K562 (cell line): ENCODE measurements at places on chromosomes 7 and 10. TPM values are rescaled to one million over a fixed set of nuclear protein-coding genes. Genes with fewer than 3 reads are reported as not detected.

DNA sequence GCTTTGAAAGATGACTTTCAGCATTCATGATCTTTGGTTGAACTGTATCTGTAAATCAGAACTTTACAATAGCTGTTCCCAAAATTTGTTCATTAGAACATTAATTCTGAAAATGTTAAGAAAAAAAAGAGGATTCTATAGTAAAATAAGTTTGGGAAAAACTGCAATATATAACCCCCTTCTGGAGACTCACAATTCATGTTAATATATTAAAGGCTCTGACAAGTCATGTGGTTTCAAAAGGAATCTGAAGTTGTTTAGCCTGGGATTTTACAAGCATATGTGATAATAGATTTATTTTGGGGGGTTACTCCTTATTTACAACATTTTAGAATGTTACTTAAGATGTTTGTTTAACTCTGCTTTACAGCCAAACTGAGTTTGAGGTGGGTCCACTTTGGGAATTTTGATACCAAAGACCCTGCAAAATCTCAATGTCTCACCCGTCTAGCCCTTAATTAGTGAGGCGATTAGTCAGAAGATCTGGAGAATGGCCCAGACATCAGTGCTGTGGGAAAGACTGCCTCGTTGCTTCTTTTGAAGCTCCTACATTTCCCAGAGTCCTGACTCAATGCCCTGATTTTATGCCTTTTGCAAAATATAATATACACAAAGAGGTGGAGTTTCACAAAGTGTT is 40.0 kb downstream of the CDK1 start:
- DNase-seq = no peak

DNA sequence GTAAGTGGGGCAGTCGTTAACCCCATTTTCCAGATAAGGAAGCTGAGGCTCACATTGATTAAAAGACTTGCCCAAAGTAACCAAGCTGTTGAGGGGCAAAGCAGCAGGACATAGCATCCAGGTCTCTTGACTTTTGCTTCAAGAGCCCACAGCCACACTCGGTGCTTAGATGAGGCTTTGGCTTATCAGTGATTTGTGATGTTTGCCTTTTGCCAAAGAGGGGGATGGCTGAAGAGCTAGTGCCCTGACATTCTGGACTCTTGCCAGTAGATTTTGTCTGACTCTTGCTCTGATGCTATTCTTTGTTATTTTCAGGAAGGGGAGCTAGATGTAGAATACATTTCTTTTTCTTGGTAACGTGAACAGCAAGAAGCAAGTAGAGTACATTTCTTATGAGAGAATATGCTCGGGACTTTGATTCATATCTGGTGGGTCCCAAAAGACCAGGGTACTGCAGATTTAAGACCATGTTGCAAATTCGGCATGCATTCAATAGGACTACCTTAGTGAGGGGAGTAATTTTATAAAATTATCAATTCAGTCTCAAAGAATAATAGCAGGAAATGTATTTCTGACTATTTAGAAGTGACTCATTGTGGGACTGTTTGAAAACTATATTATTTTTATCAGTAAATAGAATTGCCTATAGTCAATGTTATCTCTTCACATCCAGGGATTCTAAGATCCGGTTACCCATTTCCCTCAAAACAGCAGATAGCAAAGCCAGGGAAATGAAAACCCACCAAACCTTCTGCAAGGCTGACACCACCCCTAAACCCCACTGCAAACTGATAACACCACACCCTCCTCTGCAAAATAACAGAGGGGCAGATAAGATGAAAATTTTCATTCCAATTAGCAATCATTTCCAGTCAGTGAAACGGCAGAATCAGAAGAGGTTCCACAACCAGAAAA is 180.0 kb upstream of the BMPER start:
- no peak for DNase-seq

GRCh38 chr10:97876402-97876801 is 26.8 kb downstream of the GOLGA7B start:
- no peak for DNase-seq

FOXI2 gene
- not detected in 2 replicates for polyA plus RNA-seq

DNA sequence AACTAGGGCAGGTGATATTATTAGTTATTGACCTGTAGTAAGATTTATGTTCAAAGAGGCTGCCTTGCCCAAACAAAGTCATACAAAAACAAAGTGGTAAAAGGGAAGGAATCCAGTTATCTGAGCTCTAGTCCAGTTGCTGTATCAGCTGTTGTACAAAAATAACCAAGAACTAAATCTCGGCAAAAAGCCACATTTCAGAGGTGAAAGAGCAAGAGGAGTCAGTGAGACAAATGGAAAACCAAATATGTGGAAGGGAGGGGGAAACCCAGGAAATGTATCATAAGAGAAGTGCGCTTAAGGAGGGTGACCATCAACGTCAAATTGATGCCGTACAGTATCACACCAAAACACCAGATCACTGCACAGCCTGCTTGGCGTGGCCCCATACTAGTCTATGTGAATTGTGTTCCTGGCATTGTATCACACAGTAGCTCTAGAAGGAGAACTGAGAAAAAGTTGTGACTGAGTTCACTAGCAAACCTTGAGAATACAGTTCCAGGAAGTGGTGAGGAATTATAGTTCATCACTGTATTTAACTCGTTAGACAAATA is 6.4 kb downstream of the AGBL3 start:
- no peak for DNase-seq
